Epithelial cell of esophagus (primary cell): ENCODE measurements at places on chromosomes 3 and 15.

- no peak for DNase-seq
Measured at GRCh38 chr15:76930831-76931396, 635 bp upstream of the RCN2 start.

- no peak for DNase-seq
Measured at GRCh38 chr3:86723433-86723832, 267.5 kb downstream of the VGLL3 start.

- peak; percentile 13 for DNase-seq
Measured at GRCh38 chr15:37586011-37586583, 348.3 kb upstream of the TMCO5A start.

GRCh38 chr3:129184396-129184657 lies 631 bp upstream of the CNBP start:
- DNase-seq: no peak

DNA sequence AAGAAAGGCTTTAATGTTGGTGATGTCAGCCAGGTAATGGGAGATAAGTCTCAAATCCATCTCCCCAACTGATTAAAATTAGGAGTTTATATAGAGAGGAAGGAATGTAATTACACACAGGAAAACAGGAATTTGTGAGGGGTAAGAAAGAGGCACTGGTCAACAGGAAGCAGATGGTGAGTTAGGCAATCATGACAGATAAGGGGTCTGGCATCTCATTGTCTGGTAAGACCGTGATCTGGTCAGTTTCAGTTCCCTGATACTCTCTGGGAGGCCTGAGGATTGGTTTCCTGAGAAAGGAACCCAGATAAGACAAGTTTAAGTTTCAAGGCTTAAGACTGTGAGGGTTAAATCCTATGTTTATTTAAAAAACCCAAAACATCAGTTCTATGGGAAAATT lies 414.7 kb upstream of the ARRDC4 start:
- no peak for DNase-seq

GRCh38 chr15:99140590-99140989 lies 35.7 kb downstream of the SYNM start:
- no peak for DNase-seq

DNA sequence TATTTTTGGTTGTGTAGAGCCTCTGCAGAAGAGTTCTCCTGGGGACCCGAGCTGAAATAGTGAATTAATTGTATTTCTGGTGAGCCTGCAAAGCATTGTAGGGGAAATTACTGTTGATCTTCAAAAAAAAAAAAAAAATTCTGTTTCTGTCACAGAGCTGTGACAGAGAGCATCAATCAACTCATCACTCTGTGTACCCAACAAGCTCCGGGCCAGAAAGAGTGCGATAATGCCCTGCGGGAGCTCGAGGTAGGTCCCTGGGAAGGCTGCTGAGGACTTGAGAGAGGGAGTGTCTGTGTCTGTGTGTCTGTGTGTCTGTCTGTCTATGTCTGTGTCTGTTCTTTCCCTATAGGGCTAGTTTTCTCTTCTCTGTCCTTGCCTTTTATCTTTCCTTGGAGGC lies 294.4 kb upstream of the TPM1 start:
- no peak for DNase-seq

DNA sequence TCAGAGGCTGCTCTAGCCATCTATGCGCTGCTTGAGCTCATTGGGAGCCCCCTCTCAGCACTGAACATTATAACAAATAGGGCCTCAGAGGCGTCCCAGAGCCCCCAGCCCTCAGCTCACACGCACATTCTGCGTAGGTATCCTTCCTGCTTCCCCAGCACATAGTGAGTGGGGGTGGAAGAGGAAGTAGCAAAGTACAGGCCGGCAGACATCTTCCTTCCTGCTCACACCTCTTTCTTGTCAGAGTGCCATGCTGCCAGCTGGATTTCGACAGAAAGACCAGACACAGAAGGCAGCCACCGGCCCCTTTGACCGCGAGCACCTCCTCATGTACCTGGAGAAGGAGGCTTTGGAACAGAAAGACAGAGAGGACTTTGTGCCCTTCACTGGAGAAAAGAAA lies 16.6 kb downstream of the TMOD2 start:
- DNase-seq: no peak

DNA sequence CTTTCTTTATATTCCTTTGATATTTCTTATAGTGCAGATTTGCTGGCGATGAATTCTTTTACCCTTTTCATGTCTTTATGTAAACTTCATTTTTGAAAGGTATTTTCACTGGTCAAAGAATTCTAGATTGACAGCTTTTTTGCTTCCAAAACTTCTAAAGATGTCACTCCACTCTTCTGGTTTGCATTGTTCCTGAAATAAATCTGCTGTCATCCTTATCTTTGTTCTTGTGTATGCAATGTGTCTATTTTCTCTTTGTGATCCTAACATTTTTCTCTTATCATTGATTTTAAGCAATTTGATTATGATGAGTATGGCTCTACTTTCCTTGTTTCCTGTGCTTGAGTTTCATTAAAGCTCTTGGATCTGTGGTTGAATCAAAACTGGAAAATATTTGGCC lies 103.4 kb downstream of the GLDN start:
- no peak for DNase-seq

- no peak for DNase-seq
Measured at GRCh38 chr3:111592143-111592542, 3.0 kb downstream of the ZBED2 start.

DNA sequence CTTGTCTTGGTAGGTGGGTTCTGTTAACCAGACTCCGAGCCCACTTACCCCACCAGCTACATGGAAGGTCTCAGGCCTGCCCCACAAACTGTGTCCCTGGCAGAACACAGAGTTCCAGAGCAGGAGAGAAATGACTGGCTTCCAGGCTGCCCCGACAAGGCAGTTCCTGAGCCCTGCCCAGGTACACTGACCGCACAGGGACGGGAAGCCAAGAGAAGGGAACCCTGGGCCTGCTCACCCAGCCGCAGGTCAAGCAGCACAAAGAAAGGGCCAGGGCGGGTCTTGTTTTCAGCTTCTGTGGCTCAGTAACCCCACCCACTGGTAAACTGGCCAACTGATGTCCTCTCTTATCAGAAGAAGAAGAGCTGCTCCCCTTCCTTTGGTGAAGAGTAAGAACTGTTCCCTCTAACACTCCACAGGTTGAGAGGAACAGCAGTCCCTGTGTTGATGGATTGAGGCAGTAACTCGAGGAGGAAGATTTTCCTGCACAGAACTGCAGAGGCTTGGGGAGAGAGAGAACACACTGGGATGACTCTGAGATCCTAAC lies 68.4 kb downstream of the CRTC3 start:
- DNase-seq: no peak

- no peak for DNase-seq
Measured at GRCh38 chr3:188169830-188170455, 16.0 kb downstream of the LPP start.

DNA sequence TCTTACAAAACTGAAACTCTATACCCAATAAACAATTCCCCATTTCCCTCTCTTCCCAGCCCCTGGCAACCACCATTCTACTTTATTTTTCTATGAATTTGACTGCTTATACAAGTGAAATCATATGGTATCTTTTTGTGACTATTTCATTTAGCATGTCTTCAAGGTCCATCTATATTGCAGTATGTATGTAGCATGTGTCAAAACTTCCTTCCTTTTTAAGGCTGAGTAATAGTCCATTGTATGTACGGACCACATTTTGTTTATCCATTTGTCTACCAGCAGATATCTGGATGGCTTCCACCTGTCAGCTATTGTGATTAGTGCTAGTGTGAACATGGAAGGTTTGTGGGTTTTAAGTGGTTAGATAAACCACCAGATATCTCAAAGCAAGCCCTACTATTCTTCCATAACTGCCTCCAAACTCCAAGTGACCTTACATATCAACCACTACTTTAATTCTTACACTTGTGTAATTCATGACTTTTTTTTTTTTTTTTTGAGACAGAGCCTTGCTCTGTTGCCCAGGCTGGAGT lies 134.7 kb downstream of the TMCC1 start:
- no peak for DNase-seq

GRCh38 chr3:126649556-126650092 lies 5.3 kb downstream of the TXNRD3 start:
- peak; percentile 79 for DNase-seq

DNA sequence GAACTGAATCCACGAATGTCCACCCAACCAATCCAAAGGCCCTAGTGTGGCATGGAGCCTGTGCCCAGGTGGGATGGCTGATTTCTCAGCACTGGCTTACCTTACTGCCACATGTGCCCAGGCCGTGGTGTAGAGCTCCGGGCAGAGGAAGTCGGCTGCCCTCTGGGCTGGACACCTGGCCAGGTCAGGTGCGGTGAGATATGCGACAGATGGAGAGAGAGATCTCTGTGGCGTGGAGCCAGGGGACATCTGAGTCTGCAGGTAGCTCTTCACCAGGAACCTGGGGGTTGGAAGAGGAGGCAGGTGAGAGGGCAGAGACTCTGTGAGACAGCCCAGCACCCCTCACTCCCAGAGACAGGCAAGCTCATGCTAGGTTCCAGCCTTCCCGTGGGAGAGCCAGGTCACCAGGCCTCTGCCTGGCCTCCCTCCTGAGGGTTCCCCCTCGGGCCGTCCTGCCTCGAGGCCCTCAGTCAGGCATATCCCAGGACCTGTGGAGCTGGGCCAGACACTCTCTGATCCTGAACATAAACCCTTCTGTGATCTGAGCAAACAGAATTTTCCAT lies 12.6 kb downstream of the ACOX2 start:
- no peak for DNase-seq

DNA sequence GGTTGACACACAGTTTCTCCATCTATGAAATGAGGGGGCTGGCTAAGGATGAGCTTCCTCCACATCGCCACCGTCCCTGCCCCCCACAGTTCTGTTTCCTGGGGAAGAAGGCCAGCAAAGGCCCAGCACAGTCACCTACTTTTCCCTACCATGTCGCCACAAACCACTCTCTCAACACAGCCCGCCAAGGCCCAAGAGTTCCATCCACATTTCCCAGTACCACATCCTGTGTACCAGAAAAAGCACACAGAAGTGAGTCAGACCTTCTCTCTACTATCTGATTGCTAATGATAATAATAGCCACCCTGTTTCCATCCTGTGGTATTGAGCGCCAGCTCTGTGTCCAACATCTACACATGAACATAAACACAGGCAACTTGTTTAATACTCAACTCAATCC lies 30.3 kb upstream of the C15orf39 start:
- DNase-seq: peak; percentile 49

GRCh38 chr3:41159588-41160189 lies 39.6 kb upstream of the CTNNB1 start:
- DNase-seq: peak; percentile 73

GRCh38 chr3:26068890-26069289 lies 279.0 kb downstream of the OXSM start:
- no peak for DNase-seq

DNA sequence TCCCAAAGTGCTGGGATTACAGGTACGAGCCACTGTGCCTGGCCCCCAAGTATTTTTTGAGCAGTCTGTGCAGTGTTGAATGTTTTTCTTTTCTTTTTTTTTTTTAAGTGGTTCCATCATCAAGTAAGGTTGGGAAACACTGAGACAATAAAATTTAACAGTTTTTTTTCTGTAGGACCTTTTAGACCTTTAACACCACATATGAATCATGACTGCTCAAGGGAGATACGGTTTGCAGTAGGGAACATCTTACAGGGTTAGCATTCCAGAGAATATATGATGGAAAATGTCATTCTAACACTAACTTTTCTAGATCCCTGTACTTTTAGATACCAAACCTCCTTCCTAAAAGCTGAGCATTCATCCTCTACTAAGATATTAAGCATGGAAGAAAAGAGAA lies 41.7 kb downstream of the SNX4 start:
- no peak for DNase-seq

DNA sequence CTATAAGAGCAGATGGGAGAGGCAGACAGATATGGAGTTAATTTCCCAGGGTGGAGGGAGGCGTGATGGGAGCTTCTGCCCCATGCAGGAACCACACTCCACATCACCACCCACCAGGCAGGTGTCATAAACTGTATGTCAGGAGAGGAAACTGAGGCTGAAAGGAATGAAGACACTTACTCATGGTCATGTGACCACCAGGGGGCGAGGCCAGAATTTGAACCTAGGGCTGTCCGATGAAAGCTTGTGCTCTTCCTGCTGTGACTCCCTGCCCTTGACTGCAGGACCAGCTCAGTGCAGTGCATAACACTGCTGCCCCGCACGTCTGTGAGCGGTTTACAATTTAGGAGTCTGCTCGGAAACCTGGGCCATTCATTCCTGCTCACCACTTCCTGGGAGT lies 28.8 kb downstream of the NUP210 start:
- no peak for DNase-seq

DNA sequence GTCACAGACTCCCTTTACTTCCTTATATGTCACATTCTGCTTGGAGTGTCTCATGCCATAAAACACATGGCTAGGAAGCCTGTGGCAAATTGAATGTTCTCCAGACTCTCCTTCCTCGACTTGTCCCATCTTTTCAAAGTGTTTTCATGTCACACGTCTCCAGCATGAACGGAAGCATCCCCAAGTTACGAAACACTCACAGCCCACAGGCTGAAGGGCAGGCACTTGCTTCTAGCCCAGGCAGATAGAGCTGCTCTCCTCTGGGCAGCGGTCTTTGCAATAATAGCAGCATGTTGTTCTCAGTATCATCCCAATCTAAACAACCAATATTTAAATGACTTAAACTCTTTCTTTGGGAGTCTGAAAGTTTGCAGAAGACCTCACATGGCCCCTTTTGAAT lies 85.3 kb upstream of the ADAMTS9 start:
- no peak for DNase-seq

DNA sequence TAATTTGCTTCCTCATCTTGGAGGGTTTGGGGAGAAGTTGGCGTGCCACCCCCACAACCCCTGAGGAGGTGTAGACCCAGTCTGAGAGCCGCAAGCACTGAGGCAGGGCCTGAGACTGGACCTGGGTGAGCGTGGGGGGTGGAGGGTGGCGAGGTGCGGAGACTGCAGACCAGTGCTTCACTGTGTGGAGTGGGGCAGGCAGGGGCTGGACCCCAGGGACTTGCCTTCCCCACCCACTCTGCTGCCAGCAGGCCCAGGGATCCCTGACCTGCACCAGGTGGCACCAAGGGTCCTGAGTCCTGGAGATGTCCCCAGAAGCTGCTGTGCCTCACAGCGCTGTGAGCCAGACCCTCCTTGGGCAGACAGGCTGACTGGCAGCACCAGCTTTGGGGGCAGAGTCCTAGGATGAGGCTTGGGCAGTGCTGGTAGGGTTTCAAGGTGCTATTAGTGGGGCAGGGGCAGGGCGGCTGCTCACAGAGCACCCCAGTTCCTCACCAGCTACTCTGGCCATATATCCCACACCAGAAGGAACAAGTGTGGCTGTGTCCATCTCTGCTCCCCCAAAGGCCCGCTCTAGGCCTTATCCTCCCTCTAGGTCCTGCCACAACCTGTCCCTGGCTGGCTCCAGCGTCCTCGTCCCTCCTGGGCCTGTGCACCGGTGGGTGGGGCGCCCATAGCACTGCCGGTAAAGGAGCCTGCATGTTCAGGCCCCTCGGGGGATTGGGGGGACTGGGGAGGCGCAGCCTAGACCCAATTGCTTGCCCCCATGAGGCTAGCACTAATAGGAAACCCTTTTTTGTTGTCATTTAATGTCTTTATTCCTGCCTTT lies 11.8 kb downstream of the ZBTB47 start:
- no peak for DNase-seq

- peak; percentile 22 for DNase-seq
Measured at GRCh38 chr3:113084777-113085176, 94.0 kb downstream of the GTPBP8 start.
